Osteoblast (primary cell): ENCODE measurements at places on chromosomes 3 and 15. TPM values are rescaled to one million over a fixed set of nuclear protein-coding genes. Genes with fewer than 3 reads are reported as not detected.

Gene HYAL3
- 1.8 and 4.1 TPM in 2 replicates for total RNA-seq

Gene CASR
- total RNA-seq = not detected in 2 replicates

Gene SPTBN5
- total RNA-seq = under 0.01 and 0.36 TPM in 2 replicates

Gene DNAH12
- total RNA-seq = under 0.01 TPM in 2 replicates
